ENCODE measurements at places on chromosomes 2 and 18.

DNA sequence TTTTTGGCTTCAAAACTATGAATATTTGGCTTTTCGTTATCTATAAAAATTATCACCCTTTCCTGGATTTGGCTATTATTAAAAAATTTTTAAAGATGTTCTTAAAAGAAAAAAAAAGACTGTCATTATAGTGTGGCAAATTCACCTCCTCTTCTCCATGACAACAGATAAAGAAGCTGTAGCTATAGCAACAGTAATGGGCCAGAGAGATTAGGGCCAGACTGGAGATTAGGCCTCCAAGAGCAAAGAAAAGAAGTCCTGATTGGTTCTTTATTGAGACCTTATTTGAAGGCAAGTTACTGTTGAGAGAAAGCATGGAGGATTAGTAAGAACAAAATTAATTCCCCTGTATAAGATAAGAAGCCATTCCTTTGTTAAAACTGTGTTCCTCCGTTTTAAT is 812.5 kb downstream of the DCC start:
- DNase-seq = no peak

- no peak for DNase-seq
Observed at GRCh38 chr2:108194409-108195132, 45.2 kb upstream of the SULT1C3 start.

GRCh38 chr18:79741362-79741700 is 56.4 kb upstream of the KCNG2 start:
- DNase-seq = no peak

GRCh38 chr2:102046135-102046986 is 54.6 kb downstream of the IL1R2 start:
- DNase-seq = no peak

DNA sequence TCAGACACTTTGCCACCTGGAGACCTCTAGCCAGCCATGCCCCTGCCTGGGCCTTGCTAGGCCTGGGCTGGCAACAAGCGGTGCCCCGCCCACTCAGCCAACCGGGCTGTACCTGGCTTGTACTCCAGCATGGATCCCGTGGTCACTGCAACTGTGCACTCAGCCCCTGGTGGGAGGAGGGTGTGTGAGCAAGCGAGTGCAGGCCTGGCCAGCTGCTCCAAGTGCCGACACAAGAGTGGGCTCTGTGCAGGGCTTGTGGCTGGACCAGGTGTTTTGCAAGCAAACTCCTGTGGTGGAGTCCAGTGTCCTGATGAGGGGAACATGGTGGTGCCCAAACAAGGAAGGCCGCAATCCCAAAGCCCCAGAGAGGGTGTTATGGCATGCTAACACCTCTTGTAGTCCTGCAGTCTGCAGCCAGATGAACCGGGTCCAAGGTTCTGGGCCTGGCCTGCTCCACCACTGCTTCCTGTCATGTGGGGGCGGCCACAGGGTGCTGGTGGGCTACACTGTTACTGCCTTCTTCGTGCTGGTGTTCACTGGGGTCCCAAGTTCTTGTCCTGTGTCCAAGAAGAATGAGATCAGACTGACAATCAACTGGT is 60.1 kb upstream of the CD28 start:
- DNase-seq = no peak

GRCh38 chr2:37664231-37664643 is 7.2 kb downstream of the CDC42EP3 start:
- DNase-seq = no peak

GRCh38 chr2:150485871-150486538 is 1.5 kb downstream of the RND3 start:
- no peak for DNase-seq

GRCh38 chr18:79896738-79897137 is 54.7 kb downstream of the SLC66A2 start:
- DNase-seq = no peak

DNA sequence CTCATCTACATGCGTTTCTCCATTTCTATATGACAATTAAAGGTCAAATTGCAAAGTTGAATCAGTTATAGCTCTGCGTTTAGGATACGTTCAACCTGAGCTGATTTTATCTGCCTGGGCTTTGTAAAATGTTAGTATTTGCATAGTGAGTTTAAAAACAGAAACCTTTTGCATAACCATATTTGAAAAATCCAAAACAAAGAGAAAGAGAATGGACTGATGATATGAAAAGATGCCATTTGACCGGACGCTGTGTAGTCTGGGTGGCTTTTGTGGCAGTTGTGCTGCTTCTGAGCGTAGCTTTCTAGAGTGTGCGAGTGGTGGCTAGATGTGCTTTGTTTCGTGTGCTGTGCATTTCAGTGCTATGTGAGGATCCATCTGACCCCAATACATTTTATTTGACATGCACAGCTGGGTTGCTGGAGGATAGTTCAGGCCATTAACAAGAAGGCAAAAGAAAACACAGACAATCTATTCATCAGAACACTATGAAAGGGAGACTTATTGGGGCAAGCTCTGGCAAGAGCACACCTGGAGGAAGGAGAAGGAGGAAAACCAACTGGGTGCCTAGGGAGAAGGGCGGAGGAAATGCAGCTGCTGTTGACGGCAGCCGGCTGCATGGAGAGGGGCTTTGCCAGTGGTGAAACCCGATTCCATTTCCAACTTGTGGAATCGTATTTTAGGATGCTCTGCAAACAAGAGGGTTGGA is 126.8 kb downstream of the ACOXL start:
- DNase-seq = no peak

- DNase-seq = no peak
Observed at GRCh38 chr2:212893216-212893615, 258.2 kb downstream of the IKZF2 start.

GRCh38 chr18:72409903-72410302 is 134.2 kb downstream of the CBLN2 start:
- no peak for DNase-seq

- DNase-seq = no peak
Observed at GRCh38 chr2:220419647-220420046, 792.2 kb downstream of the SLC4A3 start.

DNA sequence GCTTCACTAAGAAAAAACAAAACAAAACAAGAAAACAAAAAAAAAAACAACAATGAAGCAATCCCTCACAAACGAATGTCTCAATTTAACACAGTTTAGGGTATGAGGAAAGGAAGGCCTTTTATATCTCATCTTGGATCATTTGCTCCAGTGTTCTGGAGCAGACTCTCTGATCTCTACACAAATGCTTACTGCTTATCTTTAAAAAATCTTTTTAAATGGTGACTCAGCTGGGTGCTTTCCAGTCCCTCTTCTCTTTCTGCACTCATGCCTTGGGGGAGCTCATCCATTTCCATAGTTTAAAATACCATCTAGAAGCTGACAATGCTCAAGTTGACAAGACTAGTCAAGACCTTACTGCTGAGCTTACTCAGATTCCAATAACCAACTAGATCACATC is 56.2 kb downstream of the ETAA1 start:
- no peak for DNase-seq

DNA sequence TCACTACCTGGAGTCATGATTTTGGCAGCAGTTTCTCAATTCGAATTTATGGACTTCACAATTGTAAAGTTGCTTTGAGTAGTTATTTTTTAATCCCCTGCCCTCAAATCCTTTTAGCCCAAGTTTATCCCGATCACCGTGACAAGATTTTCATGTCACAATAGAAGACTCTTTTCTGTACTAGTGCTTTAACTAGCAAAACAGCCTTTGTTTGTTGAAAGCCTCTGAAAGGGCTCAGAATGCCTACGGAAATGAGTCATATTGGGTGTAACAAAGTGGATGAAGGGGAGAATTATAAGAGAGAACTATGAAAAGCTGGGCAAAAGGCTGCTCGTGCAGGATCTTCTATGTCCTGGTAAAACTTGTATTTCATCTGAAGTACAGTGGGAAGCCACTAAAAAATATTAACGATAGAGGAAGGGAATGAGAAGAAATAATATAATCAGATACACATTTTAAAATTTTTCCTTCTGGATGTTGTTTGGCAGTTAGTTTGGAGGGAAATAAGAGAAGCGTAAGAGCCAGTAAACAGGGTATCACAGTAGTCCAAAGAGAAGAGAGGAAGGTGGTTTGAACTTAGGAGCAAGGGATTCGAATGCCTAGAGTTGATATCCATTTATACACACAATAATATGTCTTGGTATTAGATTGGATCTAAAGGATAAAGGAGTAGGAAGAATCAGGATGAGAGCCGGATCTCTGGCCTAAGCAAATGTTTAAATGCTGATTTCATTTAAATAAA is 114.9 kb downstream of the GALNT13 start:
- no peak for DNase-seq

- no peak for DNase-seq
Observed at GRCh38 chr18:77223653-77224052, 26.0 kb upstream of the GALR1 start.

DNA sequence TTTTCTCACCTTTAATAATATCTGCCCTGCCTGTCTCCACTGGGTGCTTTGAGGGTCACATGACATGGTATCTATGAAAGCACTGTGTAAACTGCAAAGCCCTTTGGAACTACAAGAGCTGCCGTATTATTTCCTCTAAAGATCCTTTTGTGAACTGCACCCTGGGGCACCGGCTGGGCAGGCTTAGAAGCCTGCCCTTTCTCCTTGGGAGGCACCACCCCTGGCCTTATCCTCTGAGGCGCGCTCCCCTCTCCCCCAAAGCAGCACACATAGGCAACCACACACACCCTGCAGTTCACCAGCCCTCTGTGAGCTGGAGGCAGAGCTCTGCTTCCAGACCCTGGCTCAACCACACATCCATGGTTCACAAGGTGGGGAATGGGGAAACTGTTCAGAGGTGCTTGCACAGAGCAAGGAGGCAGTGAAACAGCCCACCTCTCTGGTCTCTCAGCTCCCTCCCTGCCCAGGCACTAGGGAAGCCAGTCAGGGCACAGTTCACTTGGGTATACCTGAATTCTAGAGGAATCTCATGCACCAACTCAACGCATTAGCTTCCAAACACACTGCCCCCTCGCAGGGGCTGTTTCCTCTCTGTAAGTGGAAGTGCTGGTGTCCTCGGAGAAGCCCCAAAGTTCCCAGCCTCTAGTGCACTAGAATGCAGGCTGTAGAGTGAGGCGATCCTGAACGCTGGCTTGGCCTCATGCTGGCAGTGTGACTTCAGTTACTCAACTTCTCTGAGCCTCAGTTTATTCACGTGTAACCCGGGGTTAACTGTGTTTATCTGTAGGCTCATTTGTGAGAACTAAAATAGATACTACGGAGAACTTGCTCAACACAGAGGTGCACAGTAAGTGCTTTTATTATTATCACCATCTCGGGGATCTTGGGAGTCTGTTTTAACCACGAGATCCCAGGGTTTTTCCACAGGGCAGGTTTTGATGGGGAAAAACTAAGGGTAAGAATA is 11.0 kb downstream of the SIGLEC15 start:
- no peak for DNase-seq

GRCh38 chr2:205047273-205047839 is 502.1 kb downstream of the PARD3B start:
- no peak for DNase-seq

- no peak for DNase-seq
Observed at GRCh38 chr2:212595036-212595654, 56.5 kb upstream of the ERBB4 start.

DNA sequence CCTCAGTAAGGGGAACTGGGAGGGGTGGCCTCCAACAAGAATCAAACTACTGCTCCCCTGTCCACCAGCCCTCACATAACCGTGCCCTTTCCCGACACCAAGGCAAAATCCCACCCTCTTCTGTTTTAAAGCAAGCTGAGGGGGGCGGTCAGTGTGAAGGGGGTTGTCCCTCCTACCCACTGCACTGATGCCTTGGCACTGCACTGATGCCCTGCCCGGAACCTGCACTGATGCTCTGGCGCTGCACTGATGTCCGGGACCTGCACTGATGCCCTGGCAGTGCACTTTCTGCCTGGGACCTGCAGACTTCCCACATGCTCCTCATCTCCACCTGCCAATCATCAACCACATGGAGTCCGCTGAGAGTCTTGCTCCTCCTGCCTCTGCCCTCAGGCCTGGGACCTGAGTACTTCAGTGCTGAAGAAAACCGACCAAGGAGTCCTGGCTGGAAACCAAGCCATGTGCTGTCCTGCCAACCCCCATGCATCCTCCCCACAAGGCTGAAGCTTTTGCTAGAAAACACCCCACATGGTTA is 179.5 kb downstream of the SMAD2 start:
- no peak for DNase-seq

GRCh38 chr2:14654835-14655282 is 22.3 kb downstream of the LRATD1 start:
- no peak for DNase-seq

DNA sequence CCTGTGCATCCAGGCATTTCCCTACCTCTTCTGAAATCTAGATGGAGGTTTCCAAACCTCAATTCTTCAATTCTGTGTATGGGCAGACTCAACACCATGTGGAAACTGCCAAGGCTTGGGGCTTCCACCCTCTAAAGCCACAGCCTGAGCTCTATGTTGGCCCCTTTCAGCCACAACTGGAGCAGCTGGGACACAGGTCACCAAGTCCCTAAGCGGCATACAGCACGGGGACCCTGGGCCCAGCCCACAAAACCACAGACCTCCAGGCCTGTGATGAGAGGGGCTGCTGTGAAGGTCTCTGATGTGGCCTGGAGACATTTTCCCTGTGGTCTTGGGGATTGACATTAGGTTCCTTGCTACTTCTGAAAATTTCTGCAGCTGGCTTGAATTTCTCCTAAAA is 255.4 kb downstream of the TDRD15 start:
- no peak for DNase-seq

- DNase-seq = no peak
Observed at GRCh38 chr2:237475704-237476141, 11.3 kb upstream of the MLPH start.

- no peak for DNase-seq
Observed at GRCh38 chr2:67854798-67855197, 208.0 kb downstream of the C1D start.

DNA sequence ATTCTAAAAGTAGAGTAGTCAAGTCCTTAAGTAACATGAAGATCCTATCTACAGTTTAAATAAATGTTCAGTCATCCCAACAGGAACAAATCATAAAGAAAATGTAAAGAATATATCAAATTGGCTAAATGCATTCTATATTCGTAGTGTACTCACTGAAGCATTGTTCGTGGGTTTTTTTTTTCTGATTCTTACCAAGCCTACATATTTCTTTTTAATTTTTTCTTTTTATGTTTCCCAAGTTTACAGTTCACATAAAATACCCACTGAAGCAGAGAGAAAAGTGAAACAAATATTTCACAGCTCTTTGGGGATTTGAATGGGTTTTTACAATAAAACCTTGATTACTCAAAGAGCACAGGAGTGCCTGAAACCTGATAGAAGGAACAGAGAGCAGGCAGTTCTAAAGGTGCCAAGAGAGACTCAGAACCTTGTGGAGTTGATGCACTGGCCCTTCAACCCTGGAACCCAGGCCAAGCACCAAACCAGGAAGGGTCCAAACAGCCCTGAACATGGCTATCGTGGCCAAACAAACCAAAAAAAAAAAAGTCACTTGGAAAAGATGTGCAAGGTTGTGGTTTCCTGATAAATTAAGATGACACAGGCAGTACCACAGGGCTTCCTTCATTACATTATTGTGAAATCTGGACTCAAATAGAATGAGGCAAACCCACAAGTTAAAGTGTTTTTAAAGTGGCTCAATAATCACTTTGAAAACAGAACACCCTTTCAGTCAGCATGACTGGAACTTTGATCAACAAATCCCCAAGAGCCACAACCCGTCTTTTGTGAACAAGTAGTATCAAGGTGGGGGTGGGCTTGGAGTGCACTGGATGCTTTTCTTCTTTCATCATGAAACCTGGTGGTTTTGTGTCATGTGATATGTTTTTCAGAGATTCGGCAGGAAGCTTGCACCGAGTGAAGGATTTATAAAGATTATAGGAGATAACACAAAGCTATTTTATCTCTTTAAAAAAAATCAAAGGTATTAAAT is 245.0 kb upstream of the FN1 start:
- DNase-seq = no peak

- no peak for DNase-seq
Observed at GRCh38 chr2:8268172-8268783, 413.6 kb upstream of the ID2 start.
